ENCODE measurements at places on chromosomes 7 and 10. TPM values are rescaled to one million over a fixed set of nuclear protein-coding genes. Genes with fewer than 3 reads are reported as not detected.

GRCh38 chr10:110348336-110348735, 43.6 kb upstream of the SMNDC1 start:
- no peak for DNase-seq

DNA sequence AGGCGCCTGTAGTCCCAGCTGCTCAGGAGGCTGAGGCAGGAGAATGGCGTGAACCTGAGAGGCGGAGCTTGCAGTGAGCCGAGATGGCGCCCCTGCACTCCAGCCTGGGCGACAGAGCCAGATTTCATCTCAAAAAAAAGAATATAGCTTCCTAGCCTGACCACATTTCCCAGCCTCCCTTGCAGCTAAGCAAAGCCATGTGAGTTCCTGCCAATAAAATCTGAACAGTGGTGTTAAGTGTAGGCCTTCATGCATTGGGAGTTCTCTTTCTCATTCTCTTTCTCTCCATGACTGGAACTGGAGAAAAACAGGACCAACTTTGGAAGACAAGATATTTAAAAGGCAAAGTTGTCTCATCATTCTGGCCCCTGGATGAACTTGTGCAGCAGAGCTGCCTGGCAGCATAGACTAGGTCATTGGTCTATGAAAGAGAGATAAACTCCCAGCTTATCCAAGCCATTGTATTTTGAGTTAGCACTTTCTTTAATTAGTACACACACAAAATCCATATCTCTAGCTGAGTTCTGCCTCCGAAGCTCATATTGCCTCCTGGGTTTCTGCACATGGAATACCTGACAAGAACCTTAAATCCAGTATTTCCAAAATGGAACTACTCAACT, 60.8 kb downstream of the TSPAN12 start:
- no peak for DNase-seq

DNA sequence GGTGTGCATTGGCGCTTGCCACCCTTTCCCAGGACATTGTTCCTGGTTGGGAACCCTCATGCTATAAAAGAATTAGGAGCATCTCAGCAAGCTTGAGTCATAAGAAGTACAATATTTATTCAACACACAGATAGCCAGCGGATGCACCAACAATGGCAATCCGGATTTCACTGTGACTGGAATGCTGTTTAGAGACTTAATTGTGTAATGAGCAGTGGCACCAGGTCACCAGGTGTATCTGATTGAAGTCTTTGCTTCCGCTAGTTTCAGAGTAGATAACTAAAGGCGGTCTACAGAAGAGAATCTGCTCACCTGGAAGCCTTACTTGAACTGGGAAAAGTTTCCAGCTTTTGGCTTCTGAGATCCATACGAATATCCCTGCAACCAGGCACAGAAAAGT, 772.3 kb upstream of the GHITM start:
- DNase-seq = no peak

DNA sequence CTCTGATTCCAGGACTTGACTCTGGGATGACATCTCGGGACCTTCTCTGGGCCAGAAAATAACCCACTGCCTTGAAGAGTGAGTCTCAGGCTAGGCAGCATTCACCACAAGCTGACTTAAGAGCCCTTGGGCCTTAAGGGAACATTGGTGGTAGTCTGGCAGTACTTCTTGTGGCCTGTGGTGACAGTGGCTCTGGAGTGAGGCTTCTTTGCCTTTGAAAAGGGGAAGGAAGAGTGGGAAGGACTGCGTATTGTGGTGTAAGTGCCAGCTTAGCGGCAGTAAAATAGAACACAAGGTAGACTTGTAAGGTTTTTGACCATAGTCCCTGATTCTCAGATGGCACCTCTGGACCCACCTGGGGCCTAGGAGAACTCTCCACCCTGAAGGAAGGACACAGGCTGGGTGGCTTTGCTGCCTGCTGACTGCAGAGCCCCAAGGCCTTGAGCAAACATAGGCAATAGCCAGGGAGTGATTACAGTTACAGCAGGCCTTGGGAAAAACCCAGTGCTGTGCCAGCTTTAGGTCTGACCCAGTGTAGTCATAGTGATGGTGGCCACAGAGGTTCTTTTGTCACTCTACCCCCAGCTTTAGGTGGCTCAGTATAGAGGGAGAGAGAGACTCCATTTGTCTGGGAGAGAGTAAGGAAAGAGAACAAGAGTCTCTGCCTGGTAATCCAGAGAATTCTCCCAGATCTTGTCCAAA, 483.9 kb downstream of the SH2D4B start:
- no peak for DNase-seq

Gene SORBS1
- total RNA-seq = 53.1 TPM

- no peak for DNase-seq
Observed at GRCh38 chr10:49562893-49563292, 24.0 kb upstream of the ERCC6 start.

DNA sequence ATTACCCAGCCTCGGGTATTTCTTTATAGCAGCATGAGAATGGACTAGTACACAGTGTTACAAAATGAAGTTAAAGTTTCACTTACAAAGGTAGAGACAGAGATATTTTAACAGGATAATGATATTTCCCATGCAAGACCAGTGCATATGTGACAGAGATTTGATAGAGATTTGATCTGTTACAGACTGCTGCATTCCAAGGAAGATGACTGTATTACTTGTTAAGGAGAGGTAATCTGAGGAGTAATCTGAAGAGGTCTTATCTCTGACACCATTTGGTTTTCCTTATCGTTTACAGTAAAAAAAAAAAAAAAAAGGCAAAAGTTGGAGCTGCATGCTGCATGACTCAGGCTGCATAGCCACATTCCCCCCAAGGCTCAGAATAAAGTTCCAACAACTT, 289.6 kb downstream of the POM121L12 start:
- DNase-seq = no peak

DNA sequence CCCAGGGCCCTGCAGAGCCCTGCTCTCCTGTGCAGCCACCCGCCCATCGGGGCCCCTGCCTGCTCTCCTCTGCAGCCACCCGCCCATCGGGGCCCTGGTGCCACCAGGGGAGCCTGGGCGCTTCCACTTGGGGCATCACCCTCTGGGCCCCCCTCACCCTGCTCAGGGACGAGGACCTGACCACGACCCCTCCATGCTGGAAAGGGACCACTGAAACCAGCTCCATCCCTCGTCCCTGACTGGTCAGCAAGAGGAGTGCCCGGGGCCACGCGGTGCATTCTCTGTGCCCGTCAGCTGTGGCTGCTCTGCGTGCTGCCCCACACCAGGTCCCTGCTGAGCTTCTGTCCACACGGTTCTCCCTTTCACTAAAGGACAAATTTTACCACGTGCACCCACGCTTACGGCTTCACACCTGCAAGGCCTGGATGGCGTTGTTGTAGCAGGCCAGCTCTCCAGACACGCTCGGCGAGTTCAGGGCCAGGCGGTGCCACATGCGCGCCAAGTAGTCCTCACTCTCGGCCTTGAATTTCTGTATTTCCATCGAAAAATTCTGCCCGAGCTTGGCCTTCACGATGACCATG, 57.6 kb downstream of the CFAP46 start:
- DNase-seq = no peak

DNA sequence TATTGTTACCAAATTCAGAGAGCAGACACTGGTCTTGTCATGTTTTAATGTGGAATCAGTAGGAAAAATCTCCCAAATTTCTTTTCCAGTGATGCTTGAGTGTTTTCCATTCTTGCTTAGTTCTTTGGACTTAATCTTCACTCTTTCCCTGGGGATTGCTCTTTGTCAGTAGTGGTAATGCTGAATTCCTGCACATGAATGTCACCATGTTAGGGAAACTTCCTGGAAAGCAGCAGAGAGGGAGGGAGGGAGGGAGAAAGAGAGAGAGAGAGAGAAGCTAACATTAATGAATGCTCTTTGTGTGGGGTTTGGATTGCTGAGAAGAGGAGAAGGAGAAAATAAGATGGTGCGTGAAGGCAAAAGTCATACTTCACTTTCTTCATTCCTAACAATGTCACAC, 295.3 kb upstream of the COBL start:
- no peak for DNase-seq

DNA sequence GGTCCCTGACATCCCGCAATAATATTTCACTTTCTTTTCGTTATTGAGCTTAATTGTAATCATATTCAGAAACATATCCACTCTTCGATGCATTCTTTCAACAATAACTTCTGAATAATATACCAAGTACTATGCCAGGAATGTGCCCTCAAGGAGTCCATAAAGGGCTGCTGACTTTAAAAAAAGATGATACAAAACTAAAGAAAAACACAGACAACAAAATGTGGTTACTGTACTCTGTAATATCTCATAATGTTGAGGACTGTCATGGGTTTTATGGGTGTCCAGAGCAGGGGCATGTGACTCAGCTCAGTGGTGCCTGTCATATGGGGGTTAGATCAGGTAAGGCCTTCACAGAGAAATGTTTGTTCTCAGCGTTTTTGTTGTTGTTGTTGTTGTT, 73.7 kb downstream of the ARL4A start:
- no peak for DNase-seq

GRCh38 chr10:615583-616152, 73.8 kb downstream of the DIP2C start:
- DNase-seq = no peak

GRCh38 chr10:22856444-22857074, 71.3 kb upstream of the ARMC3 start:
- DNase-seq = no peak

DNA sequence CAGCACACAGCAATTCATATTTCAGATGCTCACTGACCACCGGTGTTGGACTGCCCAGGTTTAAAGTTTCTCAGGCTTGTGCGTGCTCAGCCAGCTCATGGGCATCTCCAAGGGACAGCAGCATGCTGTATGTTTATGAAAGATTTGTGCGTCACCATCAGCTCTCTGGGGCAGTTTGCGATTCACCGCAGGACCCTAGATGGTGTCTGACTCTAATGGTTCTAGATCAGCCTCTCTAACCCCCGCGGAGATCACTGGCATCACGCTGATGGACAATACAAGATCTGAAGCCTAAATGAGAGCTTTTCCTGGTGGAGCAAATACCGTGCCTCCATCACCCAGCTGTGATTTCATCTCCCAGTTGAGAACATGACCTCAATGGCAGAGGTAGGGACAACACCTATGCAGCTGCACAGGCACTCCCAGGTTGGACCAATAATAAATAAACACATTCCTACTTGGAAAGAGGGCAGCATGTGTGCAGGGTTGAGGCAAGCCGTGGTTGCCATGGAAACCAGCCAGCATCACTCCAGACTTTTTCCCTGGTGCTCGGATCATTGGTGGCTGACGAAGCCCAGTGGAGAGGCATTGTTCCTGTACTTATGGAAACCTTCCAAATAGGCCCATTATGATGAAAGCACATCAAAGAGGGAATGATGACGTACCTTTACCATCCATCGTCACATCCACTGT, 253.6 kb downstream of the KCNMA1 start:
- DNase-seq = peak; percentile 59

Gene FGFR2
- 179 TPM for total RNA-seq

DNA sequence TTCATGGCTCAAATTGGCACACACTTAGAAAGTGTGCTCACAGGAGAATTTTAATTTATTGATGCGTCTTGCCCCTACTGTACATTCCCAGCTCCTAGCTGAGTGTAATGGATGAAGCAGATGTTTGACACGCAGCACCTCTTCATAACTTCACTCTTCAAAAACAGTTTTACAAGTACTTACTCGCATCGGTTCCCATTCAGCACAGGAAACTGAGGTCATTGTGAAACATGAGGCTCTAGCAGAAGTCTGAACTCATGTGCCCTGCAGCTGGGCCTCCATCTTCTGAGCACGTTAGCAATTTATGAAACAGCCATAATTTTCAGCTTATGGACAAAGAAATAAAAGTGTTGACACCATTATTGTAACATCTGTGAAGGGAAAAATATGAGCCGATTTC, 558.9 kb upstream of the MGMT start:
- DNase-seq = no peak

DNA sequence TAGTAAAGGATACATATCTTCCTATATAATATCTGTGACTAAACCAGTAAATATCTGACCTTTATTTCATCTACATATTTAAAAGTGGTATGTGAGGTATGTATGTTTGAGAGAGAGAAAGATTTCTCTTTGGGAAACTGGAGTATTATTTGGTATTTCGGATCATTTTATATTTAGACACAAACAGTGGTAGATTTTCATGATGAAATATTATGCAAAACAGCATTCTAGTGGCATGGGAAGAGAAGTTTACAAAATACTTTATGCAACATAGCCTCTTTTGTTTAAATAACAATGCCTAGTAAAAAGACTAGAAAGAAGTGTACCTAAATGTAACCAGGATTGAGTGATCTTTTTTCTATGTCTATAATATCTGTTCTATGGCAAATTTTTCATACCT, 98.6 kb upstream of the TMEM168 start:
- no peak for DNase-seq

Gene PSPH
- 8.5 TPM for total RNA-seq

GRCh38 chr7:14698239-14698638, 204.3 kb downstream of the DGKB start:
- DNase-seq = no peak

Gene SLC18A2
- 4.0 TPM for total RNA-seq

Gene FFAR4
- 0.34 TPM for total RNA-seq

Gene TDRD1
- total RNA-seq = 0.15 TPM

Gene PVRIG
- total RNA-seq = not detected

Gene PKD2L1
- not detected for total RNA-seq

- DNase-seq = no peak
Observed at GRCh38 chr7:148031811-148032210, 558.8 kb upstream of the C7orf33 start.

Gene ACTR3C
- total RNA-seq = 11.0 TPM

DNA sequence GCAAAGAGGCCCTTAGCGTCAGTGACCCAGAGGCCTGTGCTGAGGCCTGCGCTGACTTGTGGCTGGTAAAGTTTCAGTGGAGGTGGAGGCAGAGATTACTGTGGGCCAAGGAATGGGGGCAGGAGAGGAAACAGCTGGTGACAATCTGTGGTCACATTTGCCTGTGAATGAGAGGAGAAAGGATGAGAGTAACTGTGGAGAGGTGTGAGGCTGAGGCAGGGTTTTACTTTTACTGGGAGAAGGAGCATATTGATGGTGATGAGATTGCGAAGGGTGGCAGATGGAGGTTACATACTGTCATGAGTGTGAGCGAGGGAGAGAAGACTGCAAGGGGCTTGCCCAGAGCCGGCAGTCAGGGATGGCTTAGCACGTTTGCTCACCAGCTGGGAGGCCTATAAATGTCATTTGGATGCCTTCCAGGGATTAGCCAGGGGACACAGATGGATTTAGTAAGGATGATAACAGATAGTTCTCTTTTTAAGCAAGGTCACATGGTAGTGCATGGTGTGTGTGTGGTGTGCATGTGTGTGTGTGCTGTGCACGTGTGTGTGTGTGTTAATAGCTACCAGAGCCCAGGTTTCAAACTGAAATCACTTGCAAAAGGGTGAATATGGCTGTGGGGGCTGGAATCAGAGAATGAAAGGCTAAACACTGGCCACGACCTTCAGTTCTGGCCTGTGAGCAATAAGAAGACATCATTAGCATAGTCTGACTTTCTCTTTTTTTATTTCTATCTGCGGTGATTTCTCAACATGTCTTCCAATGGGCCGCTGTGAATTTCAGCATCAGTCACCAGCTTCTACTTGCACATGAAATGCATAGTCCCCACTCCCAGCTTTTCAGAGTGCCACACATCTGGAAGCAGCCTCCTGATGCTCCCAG, 291.5 kb upstream of the ZNF32 start:
- DNase-seq = peak; percentile 61
